Liver (tissue), 10 donors: ENCODE measurements at places on chromosomes 7 and 10. TPM values are rescaled to one million over a fixed set of nuclear protein-coding genes. Genes with fewer than 3 reads are reported as not detected.

GRCh38 chr7:15086131-15086611, 183.6 kb upstream of the DGKB start:
- DNase-seq = no peak

DNA sequence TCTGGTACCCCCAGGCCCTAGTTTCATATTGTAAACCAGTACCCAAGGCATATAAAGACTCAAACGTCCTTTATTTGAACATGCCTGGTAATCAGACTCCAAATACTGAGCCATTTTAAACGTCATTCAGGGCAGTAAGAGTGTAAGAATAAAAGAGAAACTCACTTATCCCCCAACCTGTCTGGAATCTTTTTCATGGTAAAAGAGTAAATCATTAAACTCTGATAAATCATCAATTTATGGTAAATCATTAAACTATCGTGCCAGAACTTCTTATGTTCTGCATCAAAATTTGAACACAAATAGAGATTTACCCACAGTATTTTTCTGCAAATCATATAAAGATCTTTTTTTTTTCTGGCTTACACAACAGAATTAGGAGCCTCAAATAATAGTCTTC, 734.3 kb upstream of the POT1 start:
- no peak for DNase-seq

DNA sequence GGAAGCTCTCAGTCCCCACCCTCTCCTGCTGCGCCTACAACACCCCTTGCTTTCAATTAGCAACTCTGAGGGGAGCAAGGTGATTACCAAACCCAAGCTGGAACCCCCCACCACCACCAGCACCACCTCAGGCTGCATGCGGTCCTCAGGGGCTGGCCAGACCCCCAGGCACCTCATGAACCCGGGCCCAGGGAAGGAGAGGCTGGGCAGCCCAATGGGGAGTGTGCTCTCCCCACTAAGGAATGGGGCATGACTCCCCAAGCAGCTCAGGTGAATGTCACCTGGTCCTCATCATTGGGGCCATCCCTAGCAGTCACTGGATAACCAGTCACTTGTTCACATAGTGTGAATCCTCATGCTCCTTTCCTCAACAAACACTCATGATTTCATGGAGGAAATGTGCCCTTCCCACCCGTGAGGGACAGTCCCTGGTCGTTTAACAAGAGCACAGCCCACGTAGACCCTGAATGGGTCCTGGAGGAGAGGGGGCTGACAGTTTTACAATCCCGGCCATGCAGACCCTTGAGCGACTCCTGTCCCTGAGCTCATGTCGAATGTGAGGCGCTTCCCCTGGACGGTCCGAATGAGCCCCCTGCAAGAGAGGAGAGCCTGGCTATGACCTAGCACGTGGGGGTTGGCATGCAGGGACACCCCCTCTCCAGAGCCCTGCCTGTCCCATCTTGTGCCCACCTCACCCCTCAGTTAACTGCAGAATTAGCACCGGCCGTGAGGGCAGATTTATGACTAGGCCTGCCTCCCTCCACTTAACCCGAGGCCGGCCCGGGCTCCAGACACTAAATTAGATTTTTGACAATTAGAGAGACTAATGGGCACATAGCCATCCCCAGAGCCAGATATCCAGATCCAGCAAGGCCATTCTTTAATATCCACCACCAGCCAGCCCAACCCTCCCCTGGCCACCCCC, 29.1 kb downstream of the POLL start:
- DNase-seq = no peak

- no peak for DNase-seq
Measured at GRCh38 chr7:7596176-7596575, 29.5 kb downstream of the MIOS start.

DNA sequence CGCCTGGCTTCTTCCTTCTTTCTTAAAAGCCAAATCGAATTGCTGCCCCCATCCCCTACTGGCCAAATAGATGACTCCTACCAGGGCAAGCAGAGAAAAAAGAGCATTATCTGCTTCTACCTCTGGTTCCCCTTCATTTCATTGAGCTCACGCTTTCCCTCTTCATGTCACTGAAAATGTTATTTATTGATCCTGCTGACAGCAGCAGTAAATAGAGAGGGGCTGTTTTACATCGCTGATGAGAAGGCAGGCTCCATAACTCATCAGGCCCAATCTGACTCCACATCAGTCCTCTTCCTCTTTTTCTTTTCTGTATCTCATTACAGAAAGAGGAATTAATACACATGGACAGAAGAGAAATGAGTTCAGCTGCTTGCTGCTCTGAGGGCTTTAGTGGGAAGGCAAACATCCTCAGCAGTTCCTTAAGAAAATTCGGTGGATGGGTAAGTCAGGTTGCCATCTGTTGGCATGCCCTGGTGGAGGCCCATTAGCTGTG, 904.1 kb downstream of the KCNMA1 start:
- DNase-seq = no peak

Gene PRXL2A
- total RNA-seq = 51.2 TPM

DNA sequence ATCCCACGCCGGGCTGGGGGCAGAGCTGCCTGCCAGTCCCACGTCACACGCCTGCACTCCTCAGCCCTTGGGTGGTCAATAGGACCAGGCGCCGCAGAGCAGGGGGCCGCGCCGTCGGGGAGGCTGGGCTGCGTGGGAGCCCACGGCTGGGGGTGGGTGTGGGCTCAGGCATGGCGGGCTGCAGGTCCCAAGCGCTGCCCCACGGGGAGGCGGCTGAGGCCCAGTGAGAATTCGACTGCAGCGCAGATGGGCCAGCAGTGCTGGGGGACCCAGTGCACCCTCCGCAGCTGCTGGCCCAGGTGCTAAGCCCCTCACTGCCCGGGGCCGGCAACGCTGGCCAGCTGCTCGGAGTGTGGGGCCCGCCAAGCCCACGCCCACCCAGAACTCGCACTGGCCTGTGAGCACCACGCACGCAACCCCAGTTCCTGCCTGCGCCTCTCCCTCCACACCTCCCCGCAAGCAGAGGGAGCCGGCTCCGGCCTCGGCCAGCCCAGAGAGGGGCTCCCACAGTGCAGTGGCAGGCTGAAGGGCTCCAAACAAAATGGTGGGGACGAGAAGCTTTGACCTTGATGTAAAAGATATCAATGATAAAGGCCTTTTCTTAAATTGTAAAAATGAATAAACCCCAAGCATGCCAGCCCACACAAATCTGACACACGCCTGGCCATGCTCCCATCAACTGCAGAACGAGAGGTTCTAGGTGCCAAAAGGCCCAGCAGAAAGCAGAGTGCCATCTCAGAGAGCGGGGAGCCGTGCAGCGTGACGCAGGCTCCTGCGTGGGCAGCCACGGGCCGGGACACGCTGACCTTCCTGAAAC, 255.5 kb downstream of the MAD1L1 start:
- DNase-seq = no peak
